Stimulated activated CD4-positive, alpha-beta T cell treated with anti-CD3 and anti-CD28 coated beads, Interleukin-12 subunit alpha, Interleukin-12 subunit beta, amount 100 ng/mL, for 24 hours (primary cell): ENCODE measurements at places on chromosomes 7 and 10.
A peak's percentile ranks its signal among the peaks of the same experiment; 100 is the strongest.

DNA sequence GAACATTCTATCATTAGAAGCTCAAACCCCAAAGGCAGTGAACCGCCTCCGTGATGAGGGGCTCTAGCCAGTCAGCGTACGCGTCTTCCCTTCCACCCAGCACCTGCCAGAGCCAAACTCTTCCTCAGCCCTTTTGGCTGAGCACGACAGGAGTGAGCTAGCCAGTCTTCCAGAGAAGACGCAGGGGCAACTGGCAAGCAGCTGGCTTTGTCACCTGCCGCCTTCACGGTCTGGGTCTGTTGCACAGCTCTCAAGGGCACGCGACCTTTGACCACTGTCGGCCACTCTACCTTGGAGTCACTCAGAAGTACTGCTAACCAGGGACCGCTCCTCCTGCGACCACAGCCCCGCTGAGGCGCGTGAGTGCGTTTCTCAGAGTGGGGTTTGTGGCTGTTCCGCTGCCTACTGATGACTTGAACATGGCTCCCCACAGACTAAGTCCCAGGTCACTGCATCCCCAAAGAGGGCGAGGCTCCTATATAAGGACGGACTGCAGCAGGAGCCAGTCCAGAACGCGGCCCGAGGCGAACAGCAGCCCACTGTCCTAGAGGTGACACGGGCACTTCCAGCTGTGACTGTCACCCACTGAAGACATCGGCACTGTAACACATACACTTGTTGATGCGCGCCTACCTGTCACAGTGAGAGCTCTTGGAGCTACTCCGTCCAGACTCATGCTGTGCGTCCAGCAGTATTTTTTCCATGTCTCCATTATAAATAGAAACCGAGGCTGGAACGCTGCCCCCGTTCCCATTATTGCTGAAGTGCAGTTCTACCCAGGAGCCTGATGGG, 8.4 kb downstream of the BNIP3 start:
- DNase-seq, result no peak

DNA sequence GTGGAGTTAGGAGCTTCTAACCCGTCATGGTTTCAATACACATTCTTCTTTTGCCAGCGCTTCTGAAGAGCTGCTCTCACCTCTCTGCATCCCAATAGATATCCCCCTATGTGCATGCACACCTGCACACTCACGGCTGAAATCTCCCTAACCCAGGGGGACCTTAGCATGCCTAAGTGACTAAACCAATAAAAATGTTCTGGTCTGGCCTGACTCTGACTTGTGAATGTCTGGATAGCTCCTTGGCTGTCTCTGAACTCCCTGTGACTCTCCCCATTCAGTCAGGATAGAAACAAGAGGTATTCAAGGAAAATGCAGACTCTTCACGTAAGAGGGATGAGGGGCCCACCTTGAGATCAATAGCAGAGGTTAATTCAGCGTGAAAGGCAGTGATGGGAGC, 22.4 kb downstream of the PRSS2 start:
- no peak for DNase-seq

DNA sequence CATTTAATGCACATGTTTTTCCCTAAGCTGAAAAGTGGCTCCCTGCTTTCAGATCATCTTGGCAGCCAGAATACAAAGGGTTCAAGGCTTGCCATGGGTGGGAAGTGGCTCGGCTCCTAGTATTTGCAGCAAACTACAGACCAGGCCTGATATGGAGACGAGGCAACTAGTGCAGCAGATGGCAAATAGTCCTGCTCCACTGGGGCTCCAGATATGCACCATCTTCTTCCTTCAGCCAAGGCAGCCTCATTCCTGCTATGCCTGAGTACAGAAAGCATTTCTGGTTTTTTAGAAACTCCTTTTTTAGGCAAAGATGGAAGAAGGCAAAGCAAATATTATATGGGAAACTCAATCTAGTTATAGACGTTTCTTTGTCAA, 23.9 kb downstream of the LRRC4 start:
- DNase-seq, result no peak

DNA sequence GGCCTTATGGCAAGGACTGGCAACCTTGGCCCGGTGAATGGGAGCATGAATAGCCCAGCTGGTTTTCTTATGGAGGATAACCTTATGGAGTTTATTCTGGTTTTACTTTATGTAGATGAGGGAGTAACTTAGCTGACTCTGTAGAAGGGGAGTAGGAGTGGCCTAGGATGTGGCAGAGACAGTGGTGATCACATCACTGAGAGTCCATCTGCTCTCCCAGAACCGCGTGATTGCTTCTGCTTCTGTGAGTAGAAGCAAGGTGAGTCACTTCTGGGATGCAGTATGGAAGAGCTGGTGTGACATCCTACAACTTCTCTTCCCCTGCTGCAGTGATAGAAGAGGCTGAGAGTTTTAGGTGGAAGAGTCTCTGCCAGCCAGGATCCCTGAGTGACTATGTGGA, 129.2 kb downstream of the RPS24 start:
- DNase-seq, result no peak

- no peak for DNase-seq
These were observed 59.2 kb downstream of the TRIM24 start for GRCh38 chr7:138519061-138519798.

GRCh38 chr7:116417593-116418345, 81.8 kb upstream of the CAV2 start:
- no peak for DNase-seq

DNA sequence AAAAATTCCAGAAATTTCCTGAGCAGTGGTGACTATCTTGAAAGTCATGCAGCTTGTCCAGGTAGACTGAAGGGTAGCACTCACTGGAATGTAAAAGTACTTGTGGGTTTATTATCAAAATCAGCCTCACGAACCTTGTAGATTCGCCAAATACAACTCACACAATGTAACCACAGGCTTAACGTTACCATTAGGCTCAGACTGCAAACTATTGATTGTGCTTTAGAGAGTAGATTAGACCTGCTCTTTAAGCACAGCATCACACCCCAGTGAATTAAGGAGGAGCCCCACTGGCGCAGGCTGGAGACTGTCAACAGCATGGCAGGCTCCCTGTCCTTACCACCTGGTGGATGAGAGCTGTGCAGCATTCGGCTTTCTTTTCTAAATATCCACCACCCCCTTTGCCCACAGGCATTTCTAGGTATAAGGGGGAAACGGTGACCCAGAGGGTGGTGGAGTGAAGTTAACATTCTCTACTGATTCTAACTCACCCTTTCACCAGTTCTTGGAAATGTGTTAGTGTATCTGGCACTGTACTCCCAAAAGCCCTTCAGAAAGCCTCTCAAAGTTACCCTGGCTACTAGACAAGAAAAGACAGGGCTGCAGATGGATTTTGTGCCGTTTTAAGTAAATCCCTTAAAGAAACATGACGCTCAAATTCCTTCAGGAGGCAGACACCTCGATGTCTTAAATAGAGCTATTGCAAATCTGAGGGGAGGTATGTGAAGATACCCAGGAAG, 56.6 kb downstream of the GSDME start:
- no peak for DNase-seq

GRCh38 chr10:132699411-132700155, 86.4 kb downstream of the NKX6-2 start:
- DNase-seq, result no peak

GRCh38 chr7:138898255-138898654, 82.9 kb downstream of the KIAA1549 start:
- no peak for DNase-seq

DNA sequence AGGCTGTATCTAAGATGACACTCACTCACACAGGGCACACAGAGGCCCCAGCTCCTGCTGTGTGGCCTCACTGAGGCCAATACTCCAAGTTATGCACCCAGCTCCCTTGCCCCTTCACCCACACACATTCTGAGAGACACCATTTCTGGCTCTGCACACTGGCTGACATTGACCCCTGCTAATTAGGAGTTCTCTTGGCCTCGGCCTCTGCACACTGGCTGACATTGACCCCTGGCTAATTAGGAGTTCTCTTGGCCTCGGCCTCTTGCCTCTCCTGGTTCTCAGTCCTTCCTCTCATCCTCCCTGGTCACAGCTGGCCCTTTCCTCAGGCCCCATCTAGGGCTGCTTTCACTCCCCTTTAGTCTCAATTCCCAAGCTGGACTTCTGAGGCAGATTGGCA, 97.3 kb downstream of the GRID1 start:
- DNase-seq, result no peak

DNA sequence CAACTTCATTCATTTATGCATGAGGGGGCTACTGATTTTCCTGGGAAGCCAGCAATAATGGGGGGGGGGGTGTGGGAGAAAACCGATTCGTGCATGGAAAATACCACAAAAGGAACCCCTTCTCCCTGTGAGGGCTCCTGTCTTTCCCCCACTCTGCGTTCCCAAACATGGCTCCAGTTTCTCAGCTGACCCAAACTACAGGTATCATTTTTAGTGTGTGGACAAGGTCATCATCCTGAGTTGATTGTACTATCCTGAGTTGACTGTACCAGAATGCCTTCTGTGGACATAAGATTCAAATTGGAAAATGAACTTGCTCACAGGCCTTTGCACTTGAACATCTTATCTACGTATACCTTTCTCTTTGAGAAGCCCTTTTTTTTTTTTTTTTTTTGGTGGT, 49.9 kb downstream of the ZRANB1 start:
- DNase-seq, result no peak

- no peak for DNase-seq
These were observed 6.0 kb upstream of the HIPK2 start for GRCh38 chr7:139783647-139784385.

- no peak for DNase-seq
These were observed 534 bp upstream of the ACBD5 start for GRCh38 chr10:27241010-27241651.

- no peak for DNase-seq
These were observed 35.0 kb downstream of the AUTS2 start for GRCh38 chr7:69633122-69633831.

- no peak for DNase-seq
These were observed 261.0 kb downstream of the GRID1 start for GRCh38 chr10:86105640-86106039.

GRCh38 chr10:125096371-125096770, 64.0 kb downstream of the CTBP2 start:
- no peak for DNase-seq

- no peak for DNase-seq
These were observed 107.1 kb downstream of the RAB18 start for GRCh38 chr10:27611236-27611635.

GRCh38 chr7:2632733-2633537, 1.1 kb downstream of the TTYH3 start:
- peak; percentile 22 for DNase-seq

GRCh38 chr7:137790828-137791227, 55.9 kb downstream of the DGKI start:
- DNase-seq, result no peak

- DNase-seq, result no peak
These were observed 9.6 kb downstream of the GRID1 start for GRCh38 chr10:86357041-86357440.
